NCI-H146 (cell line): ENCODE measurements at places on chromosomes 6 and 20.

DNA sequence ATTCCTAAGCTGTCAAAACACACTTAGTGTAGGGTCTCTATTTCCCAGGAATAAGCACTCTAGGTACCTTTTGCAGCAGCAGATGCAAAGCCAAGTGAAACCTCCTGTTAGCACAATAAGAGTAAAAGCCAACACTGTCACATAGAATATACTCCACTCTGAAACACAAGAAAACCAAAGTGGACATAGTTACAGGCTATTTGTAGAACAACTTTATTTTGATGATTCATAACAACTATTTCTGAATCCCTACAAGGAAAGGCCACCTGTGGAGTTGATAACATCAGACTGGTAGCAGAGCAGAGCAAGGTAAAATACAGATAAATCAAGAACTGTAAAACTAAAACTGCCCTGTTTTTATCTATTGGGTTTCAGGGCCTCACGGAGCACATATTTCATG lies 59.7 kb downstream of the ALDH5A1 start:
- no peak for DNase-seq

- DNase-seq: no peak
These were observed 14.9 kb upstream of the HLA-DRA start for GRCh38 chr6:32424589-32425300.

DNA sequence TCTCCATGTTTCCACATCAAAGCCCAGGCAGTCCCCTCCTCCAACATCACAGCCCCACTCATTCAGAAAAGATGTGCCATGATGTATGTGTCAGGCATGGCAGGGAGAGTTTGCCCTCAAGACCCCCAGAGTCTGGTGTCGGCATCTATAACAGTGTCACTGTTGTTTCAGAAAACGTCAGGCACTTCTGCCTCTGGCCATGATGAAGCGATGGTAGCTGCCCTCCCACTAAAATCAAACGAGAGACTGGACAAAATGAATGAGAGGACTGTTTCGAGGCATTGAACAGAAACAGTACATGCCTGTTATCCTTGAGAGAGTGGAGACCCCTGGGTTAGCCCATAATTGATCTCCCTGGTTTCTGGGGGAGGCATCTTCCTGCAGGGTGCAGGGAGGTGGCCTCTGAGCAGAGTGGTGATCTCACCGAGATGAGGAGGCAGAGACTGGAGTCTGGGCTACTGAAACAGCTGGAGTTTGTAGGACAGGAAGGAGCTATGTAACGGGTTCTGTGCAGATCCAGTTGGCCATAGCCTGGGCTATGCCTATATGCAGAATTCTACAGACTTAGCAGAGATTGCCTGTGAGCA lies 144.5 kb downstream of the SYCP2 start:
- DNase-seq: no peak

DNA sequence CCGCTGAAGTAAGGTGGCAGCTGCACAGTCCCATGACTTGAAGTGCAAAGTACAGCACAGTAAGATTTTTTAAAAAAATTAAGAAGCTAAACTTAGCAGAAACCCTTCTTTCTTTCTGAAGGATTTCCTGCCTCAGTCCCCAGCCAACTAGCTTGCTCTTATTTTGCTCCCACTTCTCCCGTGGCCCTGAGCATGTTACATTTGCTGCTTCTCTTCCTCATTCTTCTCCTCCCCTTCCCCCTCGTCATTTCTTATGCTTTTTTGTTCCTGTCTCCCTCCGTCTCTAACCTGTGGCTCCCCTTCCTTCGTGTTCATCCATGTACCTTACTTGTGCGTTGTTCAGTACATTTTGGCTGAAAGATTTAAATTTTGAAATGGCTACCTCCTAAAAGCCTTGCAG lies 123.0 kb downstream of the SASH1 start:
- no peak for DNase-seq

- no peak for DNase-seq
These were observed 172.8 kb downstream of the LINC00237 start for GRCh38 chr20:20933142-20933958.

- DNase-seq: no peak
These were observed 30.8 kb upstream of the FILIP1 start for GRCh38 chr6:75524322-75524972.

DNA sequence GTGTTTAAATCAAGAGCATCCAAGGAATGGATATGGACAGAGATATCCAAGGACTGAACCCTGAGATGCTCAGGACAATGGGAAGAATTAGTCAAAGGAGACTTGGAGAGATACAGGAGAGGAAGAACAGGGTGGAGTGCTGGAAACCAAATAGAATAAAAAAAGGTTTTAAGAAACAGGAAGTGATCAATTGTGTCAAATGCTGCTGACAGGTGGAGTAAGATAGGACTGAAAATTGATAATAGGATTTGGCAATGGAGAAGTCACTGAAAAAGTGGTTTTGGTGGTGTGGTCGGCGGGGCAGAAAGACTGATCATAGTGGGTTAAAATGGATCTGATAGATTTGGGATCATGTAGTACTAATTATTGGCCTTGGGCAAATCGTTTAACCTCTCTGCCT lies 37.9 kb upstream of the PNRC1 start:
- no peak for DNase-seq

GRCh38 chr20:25076731-25077609 lies 5.0 kb downstream of the VSX1 start:
- DNase-seq: peak; percentile 73

DNA sequence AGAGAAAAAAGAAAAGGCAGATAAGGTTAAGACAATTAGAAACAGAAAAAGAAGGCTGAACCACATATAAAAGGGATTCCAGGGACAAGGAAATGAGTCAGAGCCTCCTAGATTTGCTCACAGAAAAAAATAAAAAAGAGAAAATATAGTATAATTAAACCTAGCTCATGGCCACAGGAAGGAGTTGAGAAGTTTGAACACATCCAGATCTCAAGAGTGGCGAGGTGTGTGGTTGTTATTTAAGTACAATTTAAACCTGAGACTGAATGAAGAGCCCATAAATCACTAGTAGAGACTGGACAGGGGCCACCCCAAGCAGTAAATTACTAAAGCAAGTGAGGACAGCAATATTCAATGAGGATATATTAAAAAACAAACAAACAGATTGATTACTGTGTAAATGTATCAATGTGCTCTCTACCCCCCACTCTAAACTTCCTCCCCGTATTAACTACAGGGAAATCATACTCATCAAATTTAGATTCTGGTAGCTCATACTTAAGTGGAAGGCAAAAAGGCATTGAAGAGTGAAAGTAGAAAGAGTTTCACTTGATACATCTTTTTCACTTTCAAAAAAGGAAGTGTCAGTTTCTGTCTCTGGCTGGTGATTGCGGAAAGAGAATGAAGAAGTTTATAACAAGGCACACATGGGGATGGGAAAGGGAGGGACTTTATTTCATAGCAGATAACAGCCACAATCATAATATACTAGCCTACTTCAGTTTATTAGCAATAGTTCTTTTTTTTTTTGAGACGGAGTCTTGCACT lies 49.3 kb upstream of the SCAF8 start:
- DNase-seq: no peak
